Cerebellum (tissue), 4 donors: ENCODE measurements at places on chromosomes 7 and 10.

GRCh38 chr7:118372530-118372929, 148.0 kb downstream of the ANKRD7 start:
- DNase-seq, result no peak

DNA sequence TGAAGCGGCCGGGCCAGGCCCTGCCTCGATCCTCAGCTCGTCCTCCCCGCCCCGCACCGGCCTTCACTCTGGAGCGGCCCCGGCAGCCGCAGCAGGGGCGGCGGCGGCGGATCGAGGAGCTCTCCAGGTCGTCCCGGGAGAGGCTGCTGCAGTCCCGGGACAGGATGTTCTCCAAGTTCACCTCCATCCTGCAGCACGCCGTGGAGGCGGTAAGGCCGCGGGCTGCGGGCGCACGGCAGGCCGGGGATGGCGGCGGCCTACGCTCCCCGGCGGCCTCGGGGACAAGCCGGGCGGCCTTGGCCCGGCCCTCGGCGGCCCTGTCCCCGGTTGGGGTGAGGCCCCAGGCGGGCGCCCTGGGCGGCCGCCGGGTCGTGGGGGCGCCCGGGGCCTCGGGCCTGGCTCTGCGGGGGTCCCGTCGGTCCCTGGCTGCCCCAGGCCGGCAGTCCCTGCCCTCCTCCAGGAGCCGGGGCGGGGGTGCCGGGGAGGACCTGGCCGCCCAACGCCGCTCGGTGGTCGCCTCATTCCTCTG, 399 bp downstream of the FHIP2A start:
- peak; percentile 37 for DNase-seq

GRCh38 chr10:72719941-72720592, 28.1 kb downstream of the MCU start:
- no peak for DNase-seq

GRCh38 chr10:30813872-30814481, 184.4 kb upstream of the LYZL2 start:
- no peak for DNase-seq

DNA sequence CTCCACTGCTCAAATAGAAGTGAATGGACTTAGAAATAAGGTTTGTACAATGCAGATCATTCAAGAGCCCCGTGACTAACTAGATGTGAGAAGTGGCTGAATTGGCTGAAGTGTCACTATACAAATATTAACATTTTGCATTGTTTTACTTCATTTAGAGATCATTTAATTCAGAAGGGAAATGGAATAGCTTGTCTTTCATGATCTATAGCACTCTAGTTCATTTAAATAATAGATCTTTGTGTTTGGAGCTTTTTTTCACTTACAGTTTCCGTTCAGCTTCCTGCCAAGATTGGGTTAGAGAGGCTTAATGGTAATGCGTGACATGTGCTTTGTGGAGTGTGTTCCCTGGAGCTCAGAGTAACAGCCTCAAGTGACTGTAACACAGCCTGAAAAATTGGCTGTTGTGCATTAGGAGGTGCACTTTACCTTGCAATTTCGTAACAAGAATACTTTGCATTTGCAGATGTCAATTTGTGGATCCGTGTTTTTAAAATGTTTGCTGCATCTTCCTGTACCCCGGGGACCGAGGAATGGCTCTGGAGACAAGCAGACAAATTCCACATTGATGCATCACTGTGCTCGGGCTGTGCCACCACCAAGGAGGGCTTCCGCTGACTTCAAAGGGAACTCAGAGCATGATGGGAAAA, 170.3 kb downstream of the NRP1 start:
- no peak for DNase-seq

- no peak for DNase-seq
These were observed 77.8 kb downstream of the TCF7L2 start for GRCh38 chr10:113027574-113028455.

GRCh38 chr10:100683004-100683403, 62.4 kb upstream of the PAX2 start:
- no peak for DNase-seq
